Ecto neural progenitor cell (in vitro differentiated cells): ENCODE measurements at places on chromosomes 1 and 21.

- DNase-seq, result peak; percentile 61
These were observed 239.6 kb upstream of the FGGY start for GRCh38 chr1:59057211-59057694.

DNA sequence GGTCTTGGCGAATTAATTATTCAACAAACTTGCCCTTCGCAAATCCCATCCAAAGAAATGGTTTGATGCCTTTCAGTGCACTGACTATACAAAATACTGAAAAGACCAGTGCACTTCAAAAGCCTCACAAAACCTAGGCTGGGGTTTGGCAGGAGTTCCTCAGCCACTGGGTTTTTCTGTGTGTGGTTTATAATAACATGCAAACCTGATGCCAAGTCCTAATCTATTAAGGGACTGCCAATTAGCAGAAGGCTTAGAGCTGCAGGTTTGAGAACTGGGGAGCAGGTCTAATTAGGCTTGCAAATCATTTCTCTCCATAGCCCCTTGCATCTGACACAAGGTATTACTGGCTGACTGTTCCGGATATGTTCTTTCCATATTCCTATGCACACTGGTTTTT is 27.7 kb downstream of the PLPP3 start:
- no peak for DNase-seq

- no peak for DNase-seq
These were observed 53.5 kb upstream of the PDE9A start for GRCh38 chr21:42599962-42600361.

- DNase-seq, result no peak
These were observed 77.6 kb downstream of the EVI5 start for GRCh38 chr1:92707292-92707691.

DNA sequence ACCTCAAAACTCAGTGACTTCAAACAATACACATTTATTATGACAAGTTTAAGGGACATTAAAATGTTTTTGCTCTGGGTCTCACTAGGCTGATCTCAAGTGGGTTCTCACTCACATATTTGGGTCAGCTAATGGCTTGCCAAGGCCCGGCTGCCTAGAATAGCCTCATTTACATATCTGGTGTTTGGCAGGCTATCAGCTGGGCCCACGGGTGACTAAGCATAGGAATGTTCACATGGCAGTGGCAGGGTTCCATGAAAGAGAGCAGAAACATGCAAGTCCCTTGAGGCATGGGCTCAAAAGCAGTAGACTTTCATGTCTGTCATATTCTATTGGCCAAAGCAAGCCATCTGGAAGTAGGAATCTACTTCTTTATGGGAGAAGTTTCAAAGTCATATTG is 492.6 kb downstream of the KCNT2 start:
- no peak for DNase-seq

- no peak for DNase-seq
These were observed 1004.9 kb upstream of the NCAM2 start for GRCh38 chr21:19993268-19993667.

- no peak for DNase-seq
These were observed 161.7 kb downstream of the SIPA1L2 start for GRCh38 chr1:232468249-232468648.

DNA sequence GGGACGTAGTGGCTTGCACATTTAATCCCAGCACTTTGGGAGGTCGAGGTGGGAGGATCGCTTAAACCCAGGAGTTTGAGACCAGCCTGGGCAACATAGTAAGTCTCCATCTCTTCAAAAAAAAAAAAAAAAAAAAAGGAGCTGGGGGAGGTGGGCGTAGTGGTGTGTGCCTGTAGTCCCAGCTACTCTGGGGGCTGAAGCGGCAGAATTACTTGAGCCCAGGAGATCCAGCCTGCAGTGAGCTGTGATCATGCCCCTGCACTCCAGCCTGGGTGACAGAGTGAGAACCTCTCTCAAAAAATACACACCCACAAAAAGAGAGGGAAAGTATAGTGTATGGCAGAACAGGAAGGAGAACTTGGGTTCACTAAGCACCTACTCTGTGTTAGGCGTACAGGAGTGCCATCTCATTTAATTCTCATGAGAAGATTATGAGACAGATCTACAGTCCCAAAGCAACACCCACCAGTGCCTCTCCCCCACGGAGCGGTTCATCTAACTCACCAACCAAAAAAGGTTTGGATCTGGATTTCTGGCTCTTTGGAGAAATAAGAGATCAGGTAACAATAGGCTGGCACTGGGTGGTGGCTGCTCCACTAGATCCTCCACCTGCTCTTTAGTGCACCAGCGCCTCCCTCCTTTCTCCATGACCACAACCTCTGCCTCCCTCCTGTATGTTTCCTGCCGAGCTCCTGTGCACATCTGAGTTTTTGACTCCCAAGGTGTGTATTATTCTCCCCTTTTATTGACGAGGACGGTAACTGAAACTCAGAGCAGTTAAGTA is 1.4 kb upstream of the TRAF5 start:
- DNase-seq, result no peak

GRCh38 chr21:31448496-31448895 is 104.4 kb upstream of the TIAM1 start:
- no peak for DNase-seq

GRCh38 chr1:218397752-218398339 is 52.7 kb downstream of the TGFB2 start:
- no peak for DNase-seq

DNA sequence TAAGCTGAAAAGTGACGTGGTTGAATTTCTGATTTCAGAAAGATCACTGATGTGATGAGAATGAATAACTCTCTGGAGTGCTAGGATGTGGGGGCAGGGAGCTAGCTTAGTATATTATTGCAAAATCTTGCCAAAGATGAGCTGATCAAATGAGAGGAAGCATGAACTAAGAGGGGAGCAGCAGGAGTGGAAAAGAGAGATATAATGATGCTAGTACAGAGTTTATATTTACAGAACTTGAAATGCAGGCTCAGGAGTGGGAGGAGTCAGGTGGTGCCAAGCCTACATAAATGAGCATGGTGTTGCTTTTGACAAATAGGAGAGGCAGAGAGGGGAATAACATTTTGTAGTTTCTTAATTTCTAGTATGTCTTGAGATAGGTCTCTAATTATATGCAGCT is 38.1 kb upstream of the NBL1 start:
- DNase-seq, result no peak

DNA sequence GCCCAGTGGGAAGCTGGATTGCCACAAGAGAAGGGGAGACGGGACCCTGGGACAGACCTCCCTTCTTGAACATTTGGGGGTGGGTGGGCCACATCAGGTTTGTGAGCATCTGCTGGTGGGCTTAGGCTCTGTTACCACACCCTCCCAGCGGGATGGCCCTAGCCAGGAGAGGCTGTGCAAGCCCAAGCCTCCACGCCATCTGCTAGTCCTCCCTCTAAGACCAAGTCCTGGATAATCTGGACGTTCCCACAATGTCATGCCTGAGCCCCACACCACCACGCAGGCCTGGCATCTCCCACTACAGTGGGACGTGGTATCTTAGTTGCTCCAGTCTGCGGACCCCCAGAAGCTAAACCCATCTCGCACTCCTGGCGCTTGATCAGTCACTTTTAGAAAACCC is 3.7 kb upstream of the IBA57 start:
- no peak for DNase-seq

DNA sequence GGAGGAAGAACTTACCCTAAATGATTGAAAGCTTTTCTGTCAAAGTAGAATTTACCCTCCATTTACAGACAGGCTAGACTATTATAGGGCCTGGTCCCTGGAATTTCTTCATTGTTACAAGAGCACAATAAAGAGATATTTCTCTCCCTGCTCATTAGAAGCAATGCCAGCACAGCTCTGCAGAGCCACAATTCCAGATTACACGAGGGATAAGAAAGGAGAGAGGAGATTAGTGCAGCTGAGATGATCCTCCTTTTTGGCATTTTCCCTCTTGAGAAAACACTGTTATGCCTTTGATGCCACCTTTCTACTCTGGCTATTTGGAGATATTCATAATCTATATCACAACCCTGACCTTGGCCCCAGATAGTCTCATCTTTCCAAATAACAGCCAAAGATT is 1119.5 kb upstream of the TMPRSS15 start:
- no peak for DNase-seq

DNA sequence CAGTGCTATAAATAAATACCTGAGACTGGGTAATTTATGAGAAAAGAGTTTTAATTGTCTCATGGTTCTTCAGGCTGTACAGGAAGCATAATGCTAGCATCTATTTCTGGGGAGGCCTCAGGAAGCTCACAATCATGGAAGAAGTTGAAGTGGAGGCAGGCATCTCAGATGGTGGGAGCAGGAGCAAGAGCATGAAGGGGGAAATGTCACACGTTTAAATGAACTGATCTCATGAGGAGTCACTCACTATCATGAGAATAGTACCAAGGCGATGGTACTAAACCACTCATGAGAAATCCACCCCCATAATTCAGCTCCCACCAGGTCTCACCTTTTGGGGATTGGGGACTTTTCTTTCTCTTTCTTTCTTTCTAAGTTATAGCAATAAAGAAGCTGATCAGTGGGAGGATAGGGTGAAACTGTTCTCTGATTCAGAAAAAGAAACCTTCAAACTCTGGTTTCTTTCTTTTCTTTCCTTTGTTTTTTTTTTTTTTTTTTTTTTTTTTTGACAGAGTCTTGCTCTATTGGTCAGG is 17.1 kb upstream of the SPAG17 start:
- no peak for DNase-seq

GRCh38 chr1:23598424-23598823 is 39.1 kb upstream of the ID3 start:
- DNase-seq, result peak; percentile 83

DNA sequence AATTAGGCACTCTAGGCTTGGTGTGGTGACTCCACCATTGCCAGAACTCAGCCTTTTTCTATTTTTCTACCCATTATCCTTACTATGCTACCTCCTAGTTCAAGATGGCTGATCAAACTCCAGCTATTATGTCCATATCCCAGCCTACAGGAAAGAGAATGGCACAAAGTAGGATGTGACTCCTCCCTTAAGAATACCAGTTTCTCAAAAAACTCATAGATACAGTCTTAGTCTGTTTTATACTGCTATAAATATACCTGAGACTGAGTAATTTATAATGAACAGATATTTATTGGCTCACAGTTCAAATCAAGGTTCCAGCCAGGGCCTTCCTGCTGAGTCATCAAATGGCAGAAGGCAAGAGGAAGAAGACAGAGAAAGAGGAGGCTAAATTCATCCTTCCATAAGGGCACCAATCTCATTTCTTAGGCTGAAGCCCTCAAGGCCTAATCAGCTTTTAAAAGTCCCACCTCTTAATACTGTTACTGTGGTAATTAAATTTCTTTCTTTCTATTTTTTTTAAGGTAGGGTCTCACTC is 542.8 kb upstream of the BEND5 start:
- no peak for DNase-seq

DNA sequence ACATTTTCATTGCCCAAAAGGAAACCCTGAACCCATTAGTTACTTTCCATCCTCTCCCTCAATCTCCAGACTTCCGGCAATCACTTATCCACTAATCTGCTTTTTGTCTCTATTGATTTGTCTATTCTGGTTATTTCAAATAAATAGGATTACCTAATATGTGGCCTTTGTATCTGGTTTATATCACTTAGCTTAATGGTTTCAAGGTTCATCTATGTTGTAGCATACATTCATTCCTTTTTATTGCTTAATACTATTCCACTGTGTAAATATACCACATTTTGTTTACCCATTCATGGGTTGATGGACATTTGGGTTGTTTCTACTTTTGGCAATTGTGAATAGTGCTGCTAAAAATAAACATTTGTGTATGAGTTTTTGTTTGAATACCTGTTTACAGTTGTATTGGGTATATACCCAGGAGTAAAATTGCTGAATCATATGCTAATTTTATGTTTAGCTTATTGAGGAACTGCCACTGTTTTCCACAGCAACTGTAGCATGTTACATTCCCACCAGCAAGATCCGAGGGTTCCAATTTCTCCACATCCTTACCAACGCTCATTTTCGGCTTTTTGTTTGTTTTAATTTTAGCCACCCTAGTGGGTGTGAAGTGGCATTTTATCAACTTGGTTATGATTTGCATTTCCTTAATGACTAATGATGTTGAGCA is 2.5 kb upstream of the SLC25A44 start:
- DNase-seq, result no peak

- peak; percentile 53 for DNase-seq
These were observed 29.0 kb downstream of the STUM start for GRCh38 chr1:226577401-226578180.

- no peak for DNase-seq
These were observed 102.5 kb upstream of the KIF26B start for GRCh38 chr1:245052258-245052657.

- no peak for DNase-seq
These were observed 599.4 kb downstream of the LTN1 start for GRCh38 chr21:28393279-28393678.

DNA sequence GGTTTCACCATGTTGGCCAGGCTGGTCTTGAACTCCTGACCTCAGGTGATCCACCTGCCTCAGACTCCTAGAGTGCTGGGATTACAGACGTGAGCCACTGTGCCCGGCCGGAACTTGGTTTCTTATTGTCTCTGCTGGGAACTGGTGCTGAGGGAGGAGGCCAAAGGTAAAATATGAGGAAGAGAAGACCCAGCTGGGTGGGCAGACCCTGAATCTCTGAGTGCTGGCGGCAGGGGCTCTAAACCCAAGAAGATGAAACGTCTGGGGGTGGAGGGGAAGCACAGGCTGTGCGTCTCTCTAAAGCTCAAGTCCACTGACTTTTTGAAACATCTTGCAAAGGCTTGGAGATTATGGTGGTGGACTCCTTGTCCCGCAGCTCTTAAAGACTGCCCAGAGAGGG is 82.0 kb upstream of the TLR5 start:
- no peak for DNase-seq

- DNase-seq, result no peak
These were observed 218.7 kb downstream of the FMN2 start for GRCh38 chr1:240310226-240310925.

GRCh38 chr21:14306126-14306907 is 76.6 kb downstream of the HSPA13 start:
- DNase-seq, result no peak

DNA sequence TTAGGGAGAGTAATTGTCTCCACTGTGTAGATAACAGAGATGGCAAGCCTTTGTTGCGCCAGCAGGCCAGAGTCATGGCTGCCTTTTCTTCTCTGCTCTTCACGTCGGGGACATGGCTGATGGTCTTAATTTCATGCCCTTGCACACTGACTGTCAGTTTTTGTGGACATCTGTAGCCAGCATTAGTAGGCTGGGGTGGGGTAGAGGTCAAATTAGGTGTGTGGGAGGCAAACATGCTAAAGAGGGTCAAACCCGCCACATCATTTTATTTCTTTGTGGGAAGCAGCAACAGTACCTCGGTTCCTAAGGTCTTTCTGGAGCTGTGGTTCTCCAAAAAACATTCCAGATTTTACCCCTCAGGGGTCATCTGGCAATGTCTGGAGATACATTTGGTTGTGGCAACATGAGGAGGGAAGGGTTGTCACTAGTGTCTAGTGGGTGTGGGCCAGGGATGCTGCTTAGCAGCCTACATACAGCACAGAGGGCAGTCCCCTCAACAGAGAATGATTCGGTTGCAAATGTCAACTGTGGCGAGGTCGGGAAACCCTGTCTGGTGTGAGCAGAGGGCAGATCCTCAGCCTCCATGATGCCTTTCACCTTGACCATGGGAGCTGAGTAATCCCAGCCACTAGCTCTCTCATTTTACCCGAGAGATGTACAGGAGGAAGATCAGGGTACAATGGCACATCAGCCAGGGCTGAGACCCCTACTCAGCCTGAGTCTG is 14.7 kb downstream of the RUNX1 start:
- DNase-seq, result no peak

- DNase-seq, result no peak
These were observed 8.9 kb upstream of the GPR37L1 start for GRCh38 chr1:202113690-202114300.
